CD8-positive, alpha-beta memory T cell (primary cell): ENCODE measurements at places on chromosomes 6 and 20. TPM values are rescaled to one million over a fixed set of nuclear protein-coding genes. Genes with fewer than 3 reads are reported as not detected.

Gene RAET1G
- total RNA-seq = not detected

Gene PRICKLE4
- total RNA-seq = not detected

Gene SLC32A1
- total RNA-seq = not detected

Gene SCP2D1
- not detected for total RNA-seq

Gene SPATS1
- not detected for total RNA-seq

Gene PTCRA
- not detected for total RNA-seq

Gene MOG
- not detected for total RNA-seq

DNA sequence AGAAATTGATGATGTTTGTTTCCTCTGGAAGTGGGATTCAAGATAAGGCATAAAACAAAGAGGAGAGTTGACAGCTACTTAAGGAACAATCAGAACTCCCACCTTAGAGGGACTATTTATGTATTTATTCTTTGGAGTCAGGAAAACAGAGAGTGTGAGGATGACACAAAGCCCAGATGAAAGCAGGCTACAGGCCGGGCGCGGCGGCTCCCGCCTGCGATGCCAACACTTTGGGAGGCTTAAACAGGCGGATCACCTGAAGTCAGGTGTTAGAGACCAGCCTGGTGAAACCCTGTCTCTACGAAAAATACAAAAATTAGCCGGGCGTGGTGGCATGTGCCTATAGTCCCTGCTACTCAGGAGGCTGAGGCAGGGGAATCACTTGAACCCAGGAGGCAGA lies 393.0 kb upstream of the PLCB4 start:
- no peak for DNase-seq

GRCh38 chr6:37665304-37665703 lies 32.4 kb downstream of the MDGA1 start:
- DNase-seq = no peak

- no peak for DNase-seq
These were observed 41.5 kb downstream of the CD164 start for GRCh38 chr6:109340811-109341210.

GRCh38 chr6:148827416-148828045 lies 80.7 kb downstream of the UST start:
- DNase-seq = no peak

DNA sequence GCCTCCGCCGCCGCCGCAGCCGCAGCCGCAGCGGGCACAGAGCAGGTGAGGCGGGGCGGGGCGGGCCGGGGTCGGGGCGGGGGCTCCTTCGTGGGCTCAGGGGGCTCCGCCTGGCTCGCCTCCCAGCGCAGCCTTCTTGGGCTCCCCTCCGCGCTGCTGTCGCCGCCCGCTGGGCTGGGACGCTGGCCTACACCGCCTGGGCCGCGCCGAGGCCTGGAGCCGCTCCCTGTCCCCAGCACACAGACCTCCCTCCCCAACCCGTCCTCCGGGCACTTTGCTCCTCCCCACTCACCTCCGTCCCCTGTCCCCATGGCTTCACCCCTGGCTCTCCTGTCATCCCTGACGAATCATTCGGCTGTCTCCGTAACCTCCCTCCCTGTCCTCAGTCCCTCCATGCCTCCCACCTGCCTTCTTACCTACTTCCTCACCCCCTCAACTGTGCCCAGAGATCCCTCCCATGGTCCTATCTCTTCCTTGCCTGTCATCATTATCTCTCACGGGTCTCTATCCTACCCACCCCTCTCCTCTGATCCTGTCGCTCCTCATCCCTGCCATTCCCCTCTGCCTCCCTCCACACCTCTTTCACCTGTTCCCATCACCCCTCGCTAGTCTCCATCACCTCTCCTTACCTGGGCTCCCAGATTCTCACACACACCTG lies 512 bp downstream of the TTBK1 start:
- DNase-seq = no peak

GRCh38 chr20:36666181-36666740 lies 20.3 kb upstream of the SLA2 start:
- DNase-seq = peak; percentile 19

- DNase-seq = no peak
These were observed 50.7 kb downstream of the TGM2 start for GRCh38 chr20:38114353-38114791.

DNA sequence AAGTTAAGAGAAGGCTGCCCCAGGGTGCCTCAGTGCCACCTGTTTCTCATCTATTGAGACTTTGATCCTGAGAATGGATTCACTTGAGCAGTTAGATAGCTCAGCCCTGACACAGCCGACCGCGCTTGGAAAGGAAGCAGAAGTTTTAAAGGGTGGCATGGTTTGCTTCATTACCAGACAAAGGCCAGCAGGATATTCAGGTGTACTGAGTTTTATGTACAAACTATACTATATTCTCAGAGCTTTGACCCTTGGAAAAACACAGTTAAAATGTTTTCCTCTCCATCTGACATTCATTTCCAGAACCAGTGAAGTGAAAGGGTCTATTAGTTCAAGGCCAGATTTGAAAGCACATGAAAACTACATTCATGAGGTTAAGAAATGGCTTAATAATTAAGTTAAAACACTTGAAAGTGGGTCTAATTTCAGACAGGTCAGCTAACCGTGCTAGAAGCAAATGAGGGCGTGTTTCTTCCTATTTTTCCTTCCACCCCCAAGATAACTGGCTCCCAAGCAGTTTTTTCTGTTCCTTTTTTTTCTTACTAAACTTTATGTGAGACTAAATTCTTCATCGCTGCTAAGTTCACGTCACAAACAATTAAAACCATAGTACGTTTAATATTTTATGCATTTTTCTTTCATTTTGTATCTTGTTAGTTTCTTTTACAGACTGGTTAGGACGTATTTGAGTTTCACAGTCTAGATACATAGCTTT lies 385.3 kb upstream of the SOX4 start:
- no peak for DNase-seq

- no peak for DNase-seq
These were observed 26.3 kb upstream of the DNAAF9 start for GRCh38 chr20:3433744-3434143.

GRCh38 chr20:45070932-45071632 lies 29.8 kb downstream of the KCNS1 start:
- no peak for DNase-seq

DNA sequence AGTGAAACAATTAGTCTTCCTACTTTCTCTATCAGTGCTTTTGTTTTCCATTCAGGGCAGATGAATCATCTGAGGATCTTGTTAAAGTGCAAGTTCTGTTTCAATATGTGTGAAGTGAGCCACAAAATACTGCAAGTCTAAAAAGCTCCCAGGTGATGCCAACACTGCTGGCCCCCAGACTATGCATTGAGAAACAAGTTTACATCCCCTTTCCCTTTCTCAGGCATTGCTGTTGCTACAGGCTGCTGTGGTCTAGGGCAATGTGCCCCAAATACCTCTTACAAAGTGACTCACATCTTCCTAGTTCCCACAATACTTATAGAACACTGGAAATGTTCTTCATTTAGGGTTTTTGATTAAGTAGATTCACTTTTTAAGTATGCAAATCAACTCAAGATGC lies 31.8 kb downstream of the ABRACL start:
- no peak for DNase-seq

DNA sequence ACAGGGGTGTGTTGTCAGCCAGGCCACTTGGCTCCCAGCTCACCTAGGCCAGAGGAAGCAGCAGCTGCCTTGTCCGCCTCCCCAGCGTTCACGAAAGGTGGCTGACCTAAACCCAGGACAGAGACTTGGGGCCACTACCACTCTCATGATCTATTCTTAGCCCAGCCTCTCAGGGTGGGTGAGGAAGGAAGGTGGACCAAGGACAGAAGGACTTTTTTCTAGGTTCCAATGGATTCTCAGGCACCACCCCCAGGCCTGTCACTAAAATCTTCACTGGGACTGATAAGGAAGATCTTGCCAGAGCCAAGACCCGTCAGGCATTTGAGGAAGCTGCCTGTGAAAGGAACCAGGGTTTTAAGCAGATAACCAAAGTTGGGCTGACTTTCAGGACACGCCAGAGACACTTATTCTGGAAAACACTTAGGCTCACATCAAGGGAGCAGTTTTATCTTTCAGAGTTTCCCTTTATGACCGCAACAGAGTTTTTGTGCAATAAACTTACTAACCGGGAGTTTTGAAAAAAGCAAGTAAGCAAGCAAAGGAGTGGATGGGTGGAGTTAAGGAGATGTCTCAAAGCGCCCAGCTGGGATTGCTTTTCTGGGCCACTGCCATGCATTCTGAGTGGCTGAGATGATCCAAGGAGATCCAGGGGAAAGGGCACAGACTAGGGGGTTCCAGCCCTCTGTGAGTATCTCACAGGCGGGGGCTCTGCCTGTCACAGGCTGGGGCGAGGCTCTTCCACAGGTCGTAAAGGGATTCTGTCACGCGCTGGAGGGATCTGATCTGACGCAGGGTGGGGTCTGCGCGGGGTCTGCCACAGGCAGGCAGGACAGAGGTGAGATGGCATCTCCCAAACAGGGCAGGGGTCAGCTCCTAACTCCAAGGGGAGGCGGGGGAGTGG lies 989 bp downstream of the FITM2 start:
- no peak for DNase-seq

- DNase-seq = no peak
These were observed 404 bp downstream of the CEP162 start for GRCh38 chr6:84227044-84227433.

- DNase-seq = no peak
These were observed 21.6 kb downstream of the KCNB1 start for GRCh38 chr20:49460916-49461315.

DNA sequence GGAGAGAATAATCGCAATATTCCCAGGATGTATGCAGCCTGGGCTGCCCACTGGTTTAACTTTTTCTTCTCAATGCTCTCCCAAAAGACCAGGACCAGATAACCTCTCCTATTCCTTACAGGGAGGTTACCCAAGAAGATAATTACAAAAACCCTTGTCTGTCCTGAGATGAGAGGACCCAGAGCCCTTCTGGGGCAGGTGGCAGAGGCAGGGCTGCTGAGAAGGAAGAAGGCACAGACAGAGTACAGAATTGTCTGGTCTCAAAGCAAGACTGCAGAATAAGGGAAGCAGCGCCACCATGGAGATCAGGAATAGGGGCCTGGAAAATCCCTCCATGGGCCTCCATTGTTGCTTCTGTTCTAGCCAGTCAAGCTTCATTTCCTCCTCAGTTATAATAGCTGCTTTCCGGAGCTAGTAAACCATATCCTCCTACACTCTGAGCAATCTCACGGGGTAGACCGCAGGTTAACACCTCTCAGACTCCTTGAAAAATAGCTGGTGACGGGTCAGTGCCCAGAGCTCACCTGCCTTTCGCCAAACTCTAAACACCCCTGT lies 463 bp upstream of the HLA-DMB start:
- DNase-seq = peak; percentile 55

- no peak for DNase-seq
These were observed 120.5 kb upstream of the ENPP5 start for GRCh38 chr6:46291275-46291633.

DNA sequence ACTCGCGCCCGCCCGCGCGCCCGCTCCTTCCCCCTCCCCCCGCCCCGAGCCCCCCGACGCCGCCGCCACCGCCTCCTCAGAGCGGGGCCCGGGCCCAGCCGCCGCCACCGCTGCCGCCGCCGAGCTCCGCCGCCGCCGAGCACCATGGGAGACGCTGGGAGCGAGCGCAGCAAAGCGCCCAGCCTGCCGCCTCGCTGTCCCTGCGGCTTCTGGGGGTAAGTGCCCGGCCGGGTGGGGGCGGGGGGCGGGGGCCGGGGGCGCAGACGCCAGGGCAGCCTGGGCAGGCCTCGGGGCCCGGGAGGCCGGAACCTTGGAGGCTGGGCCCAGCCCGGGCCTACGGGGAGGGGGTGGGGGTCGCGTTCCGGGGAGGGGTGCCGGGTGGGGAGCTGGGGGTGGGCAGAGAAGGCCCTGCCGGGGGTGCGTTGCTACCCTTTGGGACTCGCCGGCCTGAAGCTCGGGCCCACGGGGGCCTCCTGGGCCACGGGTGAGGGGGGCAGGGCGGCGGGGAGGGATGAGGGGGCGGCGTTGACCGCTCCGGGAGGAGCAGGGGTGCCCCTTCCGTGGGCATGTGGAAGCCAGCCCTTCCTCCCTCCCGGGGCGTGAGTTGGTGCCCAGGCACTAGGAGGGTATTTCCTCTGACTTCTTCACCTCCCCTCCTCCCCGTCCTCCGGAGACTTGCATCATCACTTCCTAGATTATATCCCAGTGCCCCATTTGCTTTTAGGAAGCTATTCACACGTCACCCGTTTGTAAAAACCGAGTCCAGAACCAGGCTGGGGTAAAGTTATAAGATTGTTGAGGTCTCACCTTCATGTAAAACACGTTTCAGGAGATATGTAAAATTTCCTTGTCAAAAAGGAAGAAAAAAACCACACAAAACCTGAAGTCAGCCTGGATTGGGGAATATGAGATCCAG lies 533 bp downstream of the ZFAND3 start:
- DNase-seq = peak; percentile 39

- DNase-seq = no peak
These were observed 204.1 kb downstream of the SIM1 start for GRCh38 chr6:100260584-100260983.

DNA sequence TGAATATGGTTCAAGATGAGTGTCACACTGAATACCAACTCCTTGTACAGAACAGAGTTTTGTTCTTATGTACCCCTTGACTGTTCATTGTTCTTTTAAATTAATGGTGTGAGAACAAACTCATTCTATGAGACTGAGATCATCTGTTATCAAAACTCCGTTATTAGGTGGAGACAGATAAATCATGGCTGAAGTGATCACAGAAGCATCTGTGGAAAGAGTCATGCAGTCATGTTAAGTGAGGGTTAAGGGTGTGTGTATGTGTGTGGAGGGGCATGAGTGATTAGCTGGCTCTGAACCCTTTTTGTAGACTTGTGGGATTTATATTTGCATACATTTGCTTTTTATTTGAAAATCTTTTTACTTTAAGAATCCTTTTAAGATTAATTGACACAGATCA lies 24.7 kb downstream of the ADGRG6 start:
- no peak for DNase-seq

- no peak for DNase-seq
These were observed 198.7 kb upstream of the CEP162 start for GRCh38 chr6:84425971-84426705.
